ENCODE measurements at places on chromosomes 4 and X. TPM values are rescaled to one million over a fixed set of nuclear protein-coding genes. Genes with fewer than 3 reads are reported as not detected.

Gene TEX13B
- not detected for total RNA-seq

Gene USP26
- total RNA-seq = not detected

Gene ZNF280C
- total RNA-seq = 2.4 TPM

Gene RENBP
- total RNA-seq = 3.3 TPM

Gene PNCK
- total RNA-seq = 11.1 TPM
